Stimulated activated CD8-positive, alpha-beta memory T cell treated with anti-CD3 and anti-CD28 coated beads, Interleukin-2, amount 100 ng/mL, for 48 hours (primary cell): ENCODE measurements at places on chromosomes 13 and 19.

DNA sequence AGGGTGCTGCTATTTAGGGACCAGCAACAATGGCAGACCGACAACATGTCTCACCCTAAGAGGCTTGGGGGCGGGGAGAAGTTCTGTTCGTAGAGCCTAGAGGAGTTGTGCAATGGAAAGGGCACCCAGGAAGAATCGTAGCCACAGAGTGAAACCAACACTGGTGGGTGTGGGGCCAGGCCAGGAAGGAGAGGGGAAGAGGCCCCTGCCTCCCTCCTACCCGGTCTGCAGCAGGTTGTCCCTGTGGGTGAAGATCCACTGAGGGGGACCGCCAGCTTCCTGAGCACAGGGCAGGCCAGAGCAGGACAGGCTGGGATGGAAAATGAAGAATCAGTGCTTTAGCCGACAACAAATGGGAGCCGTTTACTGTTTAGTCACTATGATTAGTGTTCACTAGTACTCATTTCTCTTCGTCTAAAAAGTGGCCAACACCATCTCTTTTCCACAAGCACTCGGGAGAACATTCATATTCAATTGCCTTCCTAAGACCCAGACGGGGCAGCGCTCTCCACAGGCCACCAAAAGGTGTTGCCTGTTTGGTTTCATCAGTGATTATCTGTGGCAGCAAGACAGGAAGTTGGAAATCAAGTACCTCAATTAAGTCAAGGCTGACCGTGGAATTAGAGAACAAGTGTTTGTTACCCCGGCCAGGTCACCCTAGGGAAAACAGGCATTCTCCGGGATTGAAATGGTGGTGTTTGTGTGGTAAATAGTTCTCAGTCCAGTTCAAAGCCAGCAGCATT, 1.1 kb upstream of the ATP11A start:
- peak; percentile 53 for DNase-seq

DNA sequence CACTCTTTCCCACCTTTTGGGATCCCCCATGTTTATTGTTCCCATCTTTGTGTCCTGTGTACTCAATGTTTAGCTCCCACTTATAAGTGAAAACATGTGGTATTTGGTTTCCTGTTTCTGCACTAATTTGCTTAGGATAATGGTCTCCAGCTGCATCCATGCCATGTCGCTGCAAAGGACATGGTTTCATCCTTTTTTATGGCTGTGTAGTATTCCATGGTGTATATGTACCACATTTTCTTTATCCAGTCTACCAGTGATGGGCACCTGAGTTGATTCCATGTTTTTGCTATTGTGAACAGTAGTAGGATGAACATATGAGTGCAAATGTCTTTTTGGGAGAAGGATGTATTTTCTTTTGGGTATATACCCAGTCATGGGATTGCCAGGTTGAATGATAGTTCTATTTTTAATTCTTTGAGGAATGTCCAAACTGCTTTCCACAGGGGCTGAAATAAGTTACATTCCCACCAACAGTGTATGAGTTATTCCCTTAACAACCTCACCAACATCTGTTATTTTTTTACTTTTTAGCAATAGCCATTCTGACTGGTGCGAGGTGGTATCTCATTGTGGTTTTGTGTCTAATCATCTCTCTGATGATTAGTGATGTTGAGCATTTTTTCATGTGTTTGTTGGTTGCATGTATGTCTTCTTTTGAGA, 55.7 kb upstream of the MEDAG start:
- no peak for DNase-seq

- DNase-seq, result peak; percentile 54
Measured at GRCh38 chr19:55484593-55485438, at the start of gene NAT14. NAT14 (plus strand) TSS chr19:55485188; CDS start chr19:55485709, 521 bp downstream.

- DNase-seq, result no peak
Measured at GRCh38 chr13:19685437-19685836, 52.0 kb downstream of the MPHOSPH8 start.

GRCh38 chr19:9205501-9206113, 13.8 kb downstream of the OR7D4 start:
- DNase-seq, result peak; percentile 57

DNA sequence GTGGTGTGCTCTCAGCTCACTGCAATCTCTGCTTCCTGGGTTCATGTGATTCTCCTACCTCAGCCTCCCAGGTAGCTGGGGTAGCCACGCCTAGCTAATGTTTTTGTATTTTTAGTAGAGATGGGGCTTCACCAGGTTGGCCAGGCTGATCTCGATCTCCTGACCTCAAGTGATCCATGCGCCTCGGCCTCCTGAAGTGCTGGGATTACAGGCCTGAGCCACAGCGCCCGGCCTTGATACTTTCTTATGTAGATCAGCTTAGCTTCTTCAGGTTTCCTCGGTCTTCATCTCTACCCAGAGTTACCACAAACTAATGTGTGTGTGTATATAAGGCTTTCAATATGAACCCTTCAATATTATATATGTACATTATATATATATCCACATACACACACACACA, 9.9 kb upstream of the CCDC61 start:
- no peak for DNase-seq

DNA sequence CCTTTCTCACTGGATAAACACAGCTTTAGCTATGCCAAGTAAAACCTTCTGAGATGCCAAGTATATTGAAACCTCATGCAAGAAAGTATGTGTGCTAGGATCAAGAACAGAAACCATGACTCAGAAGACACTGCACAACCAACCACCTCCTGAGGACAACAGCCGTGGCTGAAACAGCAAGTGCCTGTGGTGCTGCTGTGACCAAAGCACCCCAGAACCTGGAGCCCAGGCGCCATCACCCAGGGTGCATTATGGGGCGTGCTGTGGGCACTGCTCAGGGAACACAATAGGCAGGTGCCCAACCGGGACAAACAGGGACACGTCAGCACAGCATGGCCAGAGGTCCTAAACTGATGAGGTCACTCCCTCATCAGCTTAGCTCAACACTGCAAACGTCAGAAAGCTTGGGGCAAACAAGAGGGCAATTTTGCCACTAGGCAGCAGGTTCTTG, 101.3 kb upstream of the SLC15A1 start:
- DNase-seq, result peak; percentile 48

- no peak for DNase-seq
Measured at GRCh38 chr13:48573213-48574007, 40.5 kb upstream of the RCBTB2 start.

GRCh38 chr19:55606817-55607216, 1.4 kb downstream of the ZNF865 start:
- DNase-seq, result no peak

DNA sequence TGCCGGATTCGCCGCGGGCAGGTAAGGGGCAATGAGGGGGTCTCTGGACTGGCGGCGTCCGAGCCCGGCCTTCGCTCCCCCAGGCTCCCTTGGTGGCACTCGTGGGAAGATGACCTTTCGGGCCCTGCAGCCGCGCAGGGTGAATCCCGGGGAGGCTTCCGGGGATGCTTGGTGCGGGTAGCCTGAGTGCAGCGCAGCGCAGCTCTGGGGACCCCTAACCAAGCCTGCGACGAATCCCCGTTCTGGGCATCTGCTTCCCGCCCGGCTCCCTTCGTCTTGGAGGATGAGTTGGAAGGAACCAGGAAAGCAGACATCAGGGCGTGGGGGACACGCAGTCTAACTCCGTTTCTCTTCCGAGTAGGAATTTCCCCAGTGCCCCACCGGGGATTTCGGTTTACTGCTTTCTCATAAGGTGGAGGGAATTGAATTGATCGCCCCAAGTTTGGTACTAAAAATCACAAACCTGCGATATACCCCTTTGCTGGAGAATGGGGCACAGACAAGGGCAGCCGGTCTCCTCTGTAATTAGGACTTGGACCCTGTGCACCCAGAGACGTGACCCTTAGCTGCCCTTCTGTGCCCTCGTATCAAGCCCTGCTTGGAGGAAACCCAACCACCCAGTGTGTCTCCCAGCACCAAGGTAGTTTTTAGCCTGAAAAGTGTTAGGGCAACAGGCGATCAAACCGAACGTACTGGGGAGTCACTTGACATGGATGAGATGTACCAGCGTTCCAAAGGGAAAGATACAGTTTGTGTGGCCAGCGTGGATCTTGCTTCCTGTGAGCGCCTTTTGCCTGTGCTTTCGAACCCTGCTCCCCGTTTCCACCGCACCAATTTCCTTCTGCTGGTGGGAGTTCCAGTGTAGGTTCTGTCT, 1.0 kb downstream of the GPC5 start:
- DNase-seq, result no peak

- no peak for DNase-seq
Measured at GRCh38 chr13:30905932-30906383, at the start of gene MEDAG. MEDAG (plus strand) TSS chr13:30906271; CDS start chr13:30906516, 245 bp downstream.
